GM12864 (cell line): ENCODE measurements at places on chromosomes 12 and 14.
A peak's percentile ranks its signal among the peaks of the same experiment; 100 is the strongest.

GRCh38 chr12:124667506-124668326 lies 100.3 kb upstream of the NCOR2 start:
- DNase-seq = no peak

GRCh38 chr14:80464531-80465149 lies 253.3 kb upstream of the DIO2 start:
- DNase-seq = no peak

DNA sequence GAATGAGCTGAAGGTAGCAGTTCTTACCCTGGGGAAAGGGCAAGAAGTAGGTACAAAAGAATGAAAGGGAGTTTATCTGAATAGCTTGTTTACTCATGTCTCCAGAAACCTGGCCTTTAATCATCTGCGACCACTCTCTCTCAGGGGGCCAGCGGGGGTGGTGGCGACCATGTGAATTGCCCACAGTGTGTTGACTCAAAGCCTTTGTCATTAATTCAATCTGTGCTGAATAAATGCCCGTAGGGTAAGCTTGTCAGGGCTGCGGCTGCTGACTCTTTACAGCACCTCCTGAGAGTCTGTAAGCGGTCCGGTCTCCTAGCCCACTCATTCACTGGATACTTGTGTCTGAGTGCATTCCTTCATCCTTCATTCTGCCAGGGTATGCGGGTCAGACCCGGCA lies 874.4 kb downstream of the SLC6A15 start:
- DNase-seq = no peak

- DNase-seq = no peak
Observed at GRCh38 chr12:114847441-114848035, 163.6 kb upstream of the TBX3 start.

DNA sequence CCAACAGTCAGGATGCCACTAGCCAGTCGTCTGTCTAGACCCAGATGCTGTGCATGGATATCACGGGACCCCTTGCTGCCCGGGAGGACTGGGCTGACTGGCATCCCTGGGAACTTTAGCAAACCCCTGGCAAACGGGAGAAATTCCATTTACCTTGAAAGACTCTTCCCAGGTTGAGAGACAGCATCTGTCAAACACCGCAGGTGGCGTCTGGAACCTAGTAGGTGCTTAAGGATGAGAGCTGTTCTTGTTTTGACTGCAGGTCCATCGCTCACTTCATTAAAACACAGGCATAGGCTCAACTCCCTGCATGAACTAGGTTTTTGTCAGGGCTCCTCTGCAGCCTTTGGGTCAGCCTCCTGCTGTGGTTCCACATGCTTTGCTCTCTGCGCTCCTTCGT lies 546.3 kb downstream of the BCL11B start:
- DNase-seq = no peak

- DNase-seq = no peak
Observed at GRCh38 chr14:95255487-95255886, 64.2 kb downstream of the CLMN start.

DNA sequence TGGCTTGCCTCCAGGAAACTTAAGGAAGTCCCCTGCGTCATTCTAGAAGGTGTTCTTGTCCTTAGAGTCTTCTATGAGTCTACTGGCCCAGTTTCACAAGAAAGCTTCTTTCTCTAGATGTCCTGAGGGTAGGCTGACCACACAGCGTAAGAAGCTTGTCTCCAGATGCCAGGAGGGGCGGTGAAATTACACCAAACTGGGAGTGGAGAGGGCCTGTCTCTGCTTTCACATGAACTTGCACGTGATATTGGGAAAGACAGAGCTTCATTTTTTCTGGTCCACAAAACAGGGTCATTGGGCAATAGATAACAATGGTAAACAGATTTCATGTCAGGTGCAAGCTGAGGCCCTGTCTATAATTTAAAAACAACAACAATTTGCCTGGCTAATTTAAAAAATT lies 85.7 kb upstream of the TBX3 start:
- no peak for DNase-seq

- no peak for DNase-seq
Observed at GRCh38 chr12:71945121-71945520, 6.5 kb downstream of the TPH2 start.

DNA sequence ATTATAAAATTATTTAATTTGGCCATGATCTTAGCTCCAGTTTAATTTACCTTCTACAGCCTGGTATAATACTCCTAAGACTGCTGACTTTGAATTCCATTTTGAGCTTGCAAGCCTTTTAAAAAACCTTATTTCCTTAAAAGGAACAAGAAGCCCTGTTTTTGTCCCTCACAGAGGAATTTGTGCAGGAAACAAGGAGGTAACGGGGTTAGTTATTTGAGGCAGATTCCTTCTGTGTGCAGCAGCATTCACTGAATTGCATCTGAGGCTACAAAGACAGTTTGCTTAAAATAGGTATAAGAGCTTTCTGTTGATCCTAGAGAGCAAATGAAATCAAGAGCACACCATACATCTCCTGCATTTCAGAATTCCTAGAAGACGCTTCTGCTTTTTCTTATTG lies 403.3 kb upstream of the PRICKLE1 start:
- DNase-seq = no peak

- DNase-seq = no peak
Observed at GRCh38 chr12:49616533-49617219, 6.7 kb upstream of the PRPF40B start.

- DNase-seq = peak; percentile 56
Observed at GRCh38 chr12:15584366-15585041, 204.7 kb downstream of the EPS8 start.

- DNase-seq = no peak
Observed at GRCh38 chr14:88249266-88249665, 73.8 kb downstream of the KCNK10 start.

DNA sequence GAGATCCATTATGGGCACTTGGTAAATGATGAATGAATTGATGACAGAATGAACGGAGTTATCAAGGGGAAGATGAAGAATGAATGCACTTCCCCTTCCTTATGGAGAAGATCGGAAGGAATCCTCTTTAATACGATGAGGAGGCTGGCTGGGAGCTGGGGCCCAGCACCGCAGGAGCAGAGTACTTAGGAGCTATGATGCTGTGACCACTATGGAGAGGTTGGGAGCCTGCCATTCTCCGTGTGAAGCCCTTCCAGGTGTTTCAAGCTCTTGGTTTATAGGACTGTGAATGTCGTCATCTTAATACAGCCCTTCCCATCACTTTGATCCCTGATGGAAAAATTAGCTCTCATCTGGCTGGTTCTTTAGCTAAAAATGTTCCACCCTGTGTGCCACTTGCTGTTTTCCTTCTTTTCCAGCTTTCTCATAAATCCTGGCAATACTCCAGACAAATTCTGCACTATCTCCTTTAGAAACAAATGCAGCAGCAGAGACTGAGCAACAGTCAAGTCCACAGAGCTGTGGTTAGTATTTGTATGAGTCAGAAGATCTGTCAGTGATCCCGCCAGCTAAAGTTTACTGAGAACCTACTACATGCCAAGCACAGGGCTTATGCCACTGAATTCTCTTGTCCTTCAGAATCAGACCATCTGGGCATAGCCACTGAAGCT lies 263.1 kb upstream of the CRY1 start:
- no peak for DNase-seq

GRCh38 chr14:56293506-56293905 lies 175.3 kb downstream of the PELI2 start:
- DNase-seq = no peak

DNA sequence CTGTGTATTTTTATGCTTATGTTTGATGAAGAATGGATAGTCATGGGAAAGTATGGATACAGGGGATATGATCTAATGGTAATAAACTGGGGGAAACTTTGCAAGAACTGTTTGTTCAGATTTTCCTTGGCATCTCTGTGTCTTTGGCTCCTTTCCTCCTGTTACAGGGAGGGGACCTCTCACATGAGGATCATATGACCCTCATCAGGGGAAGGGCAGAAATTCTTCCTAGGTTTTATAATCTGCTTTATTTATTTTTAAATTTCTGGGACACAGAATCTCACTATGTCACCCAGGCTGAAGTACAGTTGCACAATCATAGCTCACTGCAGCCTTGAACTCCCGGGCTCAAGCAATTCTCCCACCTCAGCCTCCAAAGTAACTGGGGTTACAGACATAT lies 526.5 kb downstream of the CCER1 start:
- DNase-seq = no peak
